ENCODE measurements at places on chromosomes 5 and 9.

DNA sequence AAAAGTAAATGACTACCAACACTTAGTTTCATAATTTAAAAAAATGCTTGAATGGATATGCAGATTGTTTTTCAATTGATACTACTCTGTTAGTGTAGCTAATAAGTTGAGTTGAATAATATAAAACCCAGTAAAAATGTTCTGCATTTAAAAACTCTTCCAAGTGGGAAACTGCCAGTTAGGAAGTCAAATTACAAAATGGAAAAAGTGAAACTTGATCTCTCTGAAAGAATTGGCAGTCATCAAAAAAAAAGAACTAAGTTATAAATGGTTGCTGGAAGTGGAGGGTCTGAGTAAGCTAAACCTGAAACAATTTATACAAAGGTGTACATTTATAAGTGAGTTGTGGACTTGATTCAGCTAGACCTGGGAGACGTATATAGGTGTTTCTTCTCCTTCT lies 52.4 kb downstream of the VCAN start:
- DNase-seq, result no peak

GRCh38 chr9:133108794-133109641 lies 12.0 kb downstream of the RALGDS start:
- no peak for DNase-seq

DNA sequence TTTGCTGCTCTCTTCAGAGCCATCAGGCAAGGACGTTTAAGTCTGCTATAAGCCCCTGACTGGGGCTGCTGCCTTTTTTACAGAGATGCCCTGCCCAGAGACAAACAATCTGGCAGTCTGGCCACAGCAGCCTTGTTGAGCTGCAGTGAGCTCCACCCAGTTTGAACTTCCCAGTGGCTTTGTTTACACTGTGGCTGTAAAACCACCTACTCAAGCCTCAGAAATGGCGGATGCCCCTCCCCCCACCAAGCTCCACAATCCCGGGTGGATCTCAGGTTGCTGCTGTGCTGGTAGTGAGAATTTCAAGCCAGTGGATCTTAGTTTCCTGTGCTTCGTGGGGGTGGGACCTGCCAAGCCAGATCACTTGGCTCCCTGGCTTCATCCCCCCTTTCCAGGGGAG lies 59.7 kb upstream of the SNCAIP start:
- DNase-seq, result no peak

DNA sequence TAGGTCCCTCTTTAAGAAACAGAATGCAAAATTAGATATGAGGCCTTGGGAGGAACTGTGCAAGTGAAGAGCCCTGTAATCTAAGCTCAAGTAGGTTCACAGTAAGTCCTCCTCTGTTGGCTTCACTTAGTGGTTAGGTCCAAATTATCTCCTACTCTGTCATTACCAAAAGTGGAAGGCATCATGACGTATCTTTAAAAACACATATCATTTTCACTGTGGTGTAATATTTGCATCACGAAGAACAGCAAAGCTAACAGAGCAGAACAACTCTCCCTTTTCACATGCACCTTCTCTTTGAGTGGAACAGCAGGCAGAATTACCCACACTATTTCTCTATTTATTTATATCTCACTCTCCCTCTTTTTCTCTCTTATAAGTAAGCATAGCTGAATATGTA lies 240.5 kb upstream of the CCNH start:
- DNase-seq, result no peak

DNA sequence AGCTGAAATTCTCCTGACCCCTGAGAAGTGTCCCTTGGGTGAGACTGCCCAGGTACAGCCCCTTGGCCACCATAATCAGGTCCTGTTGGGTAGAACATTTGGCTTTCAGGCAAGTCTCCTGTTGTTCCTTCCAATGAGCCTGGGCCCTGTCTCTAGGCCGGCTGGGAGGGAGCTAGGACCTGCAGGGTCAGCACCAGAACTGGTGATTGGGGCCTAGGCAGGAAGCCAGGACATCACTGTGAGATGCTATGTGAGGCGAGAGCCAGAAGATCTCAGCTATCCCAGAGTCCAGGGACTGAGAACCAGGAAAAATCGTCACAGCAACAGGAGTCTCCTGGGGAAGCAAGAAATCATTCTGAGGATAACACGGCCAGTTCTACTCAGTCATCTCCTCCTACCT lies 51.5 kb downstream of the PCDH1 start:
- no peak for DNase-seq

- DNase-seq, result no peak
Observed at GRCh38 chr9:126681336-126681735, 67.6 kb downstream of the LMX1B start.

GRCh38 chr5:6910950-6911349 lies 197.7 kb downstream of the TENT4A start:
- DNase-seq, result no peak

DNA sequence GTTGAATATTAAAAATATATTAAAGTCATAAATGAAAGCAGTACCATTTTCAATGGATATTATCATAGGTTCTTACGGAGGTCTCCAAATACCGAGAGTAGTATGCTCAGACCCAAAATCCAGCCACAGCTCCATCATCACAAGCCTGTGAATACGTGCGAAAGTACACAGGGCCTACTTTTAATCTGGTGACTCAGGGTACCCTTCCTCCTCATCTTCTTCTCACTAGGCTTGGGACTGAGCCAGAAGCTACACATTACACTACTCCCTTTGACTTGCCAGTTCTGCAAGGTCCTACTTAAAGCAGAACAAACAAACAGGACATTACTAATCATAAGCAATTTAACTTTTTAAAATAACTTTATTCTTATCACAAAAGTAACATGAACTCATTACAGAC lies 7.6 kb upstream of the RIC1 start:
- DNase-seq, result no peak

Measured in H54 (cell line).